Hepatic stellate cell (primary cell): ENCODE measurements at places on chromosomes 6 and 20.

GRCh38 chr20:57457243-57458095, 66.3 kb downstream of the RBM38 start:
- DNase-seq, result no peak

DNA sequence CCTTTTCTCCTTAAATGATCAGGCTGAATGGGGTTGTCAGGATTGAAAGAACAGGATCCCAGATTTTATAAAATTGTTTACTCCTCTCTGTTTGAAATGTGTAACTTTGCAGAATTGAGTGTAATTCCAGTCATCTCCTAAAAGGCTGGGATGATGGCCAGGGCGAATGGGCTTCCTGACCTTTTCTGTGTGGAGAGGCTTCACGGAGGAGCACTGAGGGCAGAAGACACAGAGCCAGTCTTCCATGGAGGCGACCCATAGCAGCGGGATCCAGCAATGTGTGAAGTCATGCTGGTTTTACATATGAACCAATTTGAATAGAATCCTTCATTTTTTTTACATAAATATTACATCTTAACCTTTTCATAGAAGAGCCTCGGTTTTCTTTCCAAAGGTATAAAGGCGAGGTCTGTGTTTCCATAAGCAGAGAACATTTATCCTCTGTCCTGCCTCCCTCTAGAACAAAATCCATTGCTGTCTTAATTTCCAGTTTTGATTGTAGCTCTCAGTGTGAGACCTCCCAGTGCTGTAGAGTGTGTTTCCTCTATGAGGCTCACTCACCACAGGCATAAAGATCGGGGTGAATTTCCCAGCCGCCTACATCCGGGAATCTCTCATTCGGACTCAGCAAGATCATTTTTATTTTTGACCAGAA, 369.7 kb upstream of the FLRT3 start:
- DNase-seq, result no peak

- no peak for DNase-seq
Measured at GRCh38 chr20:30168025-30168799, 1089.3 kb upstream of the DEFB115 start.

- no peak for DNase-seq
Measured at GRCh38 chr6:53746442-53747103, 48.2 kb upstream of the LRRC1 start.

DNA sequence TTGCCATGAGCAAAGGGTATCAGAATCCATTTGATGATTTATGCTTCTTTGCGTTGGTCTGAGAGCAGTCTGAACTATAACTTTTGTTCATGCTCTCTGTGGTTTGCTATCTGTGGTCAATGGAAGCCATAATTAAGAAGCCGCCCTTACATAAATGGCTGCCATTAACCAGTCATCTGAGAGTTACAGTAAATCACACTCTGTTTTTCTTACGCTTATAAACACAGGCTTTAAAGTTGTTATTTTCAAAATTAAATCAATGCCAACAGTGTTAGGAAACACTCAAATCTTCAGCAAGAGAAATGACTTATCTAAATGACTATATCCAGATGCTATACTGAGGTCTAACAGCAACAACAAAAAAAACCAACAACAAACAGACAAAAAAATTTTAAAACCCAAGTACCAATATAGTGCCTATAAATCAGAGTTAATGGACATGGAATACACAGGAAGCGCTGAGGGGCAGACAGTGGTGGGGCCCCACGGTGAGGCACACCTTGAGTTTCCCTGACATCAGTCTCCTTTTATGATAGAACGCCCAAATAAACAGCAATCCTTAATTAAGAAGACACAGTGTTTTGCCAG, 108.0 kb upstream of the C6orf118 start:
- DNase-seq, result no peak
